ENCODE measurements at places on chromosomes 7 and 10.

DNA sequence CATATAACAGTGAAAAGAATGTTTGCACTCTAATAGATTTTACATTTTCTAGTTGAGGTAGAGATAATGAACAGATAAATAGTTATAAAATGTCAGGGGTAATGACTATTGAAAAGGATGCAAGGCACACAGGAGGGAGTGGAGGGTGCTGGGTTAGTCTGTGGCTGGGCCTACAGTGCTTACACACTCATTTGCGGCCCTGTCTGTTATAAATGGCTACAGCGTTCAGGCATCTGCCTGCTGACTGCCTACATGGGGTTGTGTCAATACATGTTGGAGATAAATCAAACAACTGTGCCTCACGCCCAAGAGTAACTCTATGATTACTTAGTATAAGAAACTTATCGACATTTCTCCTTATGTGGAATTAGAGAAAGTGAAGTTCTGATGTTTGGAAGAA lies 313.3 kb downstream of the ACTR3B start:
- no peak for ATAC-seq

DNA sequence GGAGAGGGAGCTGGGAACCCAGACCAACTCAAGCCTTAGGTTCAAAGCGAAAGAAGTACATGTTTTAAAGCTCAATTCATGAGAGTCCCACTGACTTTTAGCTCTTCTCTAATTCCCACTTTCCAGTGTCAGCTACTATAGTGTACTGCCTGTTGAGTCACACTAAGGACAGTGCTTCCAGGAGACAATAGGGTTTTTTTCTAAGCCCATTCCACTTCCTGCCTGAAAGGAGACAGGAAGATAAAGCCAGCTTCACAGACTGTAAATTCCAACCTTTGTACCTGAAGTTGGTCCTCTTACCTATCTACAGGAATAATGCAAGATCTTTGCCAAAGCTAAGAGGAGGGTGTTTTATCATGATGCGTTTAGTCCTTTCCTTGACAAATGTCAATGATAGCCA lies 4.4 kb downstream of the MSRB2 start:
- no peak for ATAC-seq

DNA sequence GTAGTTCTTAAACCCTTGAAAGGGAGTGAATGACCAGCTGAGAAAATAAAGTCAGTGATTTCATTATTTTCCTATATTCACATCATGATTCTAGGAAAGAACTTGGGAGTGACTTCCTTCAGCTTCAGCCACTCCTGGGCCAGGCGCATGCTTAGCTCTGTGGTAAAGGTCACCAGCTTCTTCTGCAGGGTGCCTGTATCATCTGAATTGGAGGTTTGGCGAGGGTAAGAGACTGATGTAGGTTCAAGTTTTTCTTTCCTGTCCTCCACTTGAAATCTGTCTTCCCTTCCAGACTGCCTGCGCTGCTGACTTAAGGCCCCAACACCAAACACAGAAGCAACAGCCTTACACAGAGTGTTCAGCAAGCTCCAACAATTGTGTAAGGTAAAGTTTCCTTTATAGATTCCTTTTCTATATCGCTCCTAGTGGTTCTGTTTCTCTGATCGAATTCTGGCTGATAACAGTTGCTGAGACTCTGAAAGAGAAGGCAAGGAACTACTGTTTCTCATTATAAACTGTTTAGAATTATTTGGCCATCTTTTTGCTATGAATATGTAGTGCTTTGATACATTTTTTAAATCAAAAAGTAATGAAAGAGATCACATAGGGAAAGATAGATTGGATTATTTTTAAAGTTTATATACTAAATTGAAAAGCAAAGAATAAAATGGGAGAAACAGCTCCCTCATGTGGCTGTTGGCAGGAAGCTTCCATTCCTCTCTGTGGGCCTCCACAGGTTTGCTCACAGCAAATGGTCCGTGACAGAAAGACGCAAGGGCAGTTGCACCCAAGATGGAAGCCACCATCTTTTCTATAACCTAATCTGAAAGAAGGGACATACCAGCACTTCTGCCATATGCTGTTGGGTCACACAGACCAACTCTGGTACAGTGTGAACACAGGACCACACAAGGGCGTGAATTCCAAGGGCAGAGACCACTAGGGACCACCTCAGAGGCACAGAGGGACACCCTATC lies 14.0 kb downstream of the GATAD1 start:
- ATAC-seq, result peak; percentile 57

GRCh38 chr7:40909346-40909980 lies 774.7 kb downstream of the SUGCT start:
- ATAC-seq, result no peak

DNA sequence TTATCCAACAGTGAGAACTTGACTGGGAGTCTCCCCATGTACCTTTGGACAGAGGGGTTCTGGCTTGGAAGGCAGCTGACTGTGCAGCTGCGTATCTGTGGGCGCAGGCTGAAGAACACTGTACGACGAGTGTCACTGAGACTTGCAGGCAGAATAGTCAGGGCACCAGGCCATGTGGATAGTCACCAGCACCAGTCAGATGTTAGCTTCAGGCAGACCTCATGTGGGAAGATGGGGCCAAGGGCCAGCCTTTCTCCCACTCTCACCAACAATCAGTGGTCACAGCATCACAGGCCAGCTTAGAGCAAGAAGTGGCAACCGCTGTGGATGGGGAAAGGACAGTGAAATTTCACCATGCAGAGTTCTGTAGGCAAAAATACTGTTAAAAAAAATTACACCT lies 43.4 kb upstream of the GJD4 start:
- ATAC-seq, result no peak

DNA sequence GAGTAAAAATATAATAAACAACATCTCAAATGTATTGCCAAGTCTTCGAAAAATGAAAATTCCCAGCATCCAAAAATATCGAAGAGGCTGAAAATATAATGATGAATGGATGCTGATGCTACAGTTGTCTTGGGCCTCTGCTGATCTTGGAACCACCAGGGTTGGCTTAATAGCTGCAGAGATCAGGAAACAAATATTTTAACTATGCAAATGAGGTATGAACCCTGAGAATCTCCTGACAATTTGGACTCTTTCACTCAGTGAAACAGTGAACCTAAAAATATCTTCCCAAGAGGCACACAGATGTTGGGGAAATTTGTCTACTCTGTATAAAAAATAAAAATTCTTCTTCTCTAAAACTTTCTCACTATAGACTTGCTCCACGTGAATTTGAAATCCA lies 97.7 kb upstream of the EGFR start:
- ATAC-seq, result no peak

- ATAC-seq, result no peak
These were observed 655.6 kb downstream of the SORCS1 start for GRCh38 chr10:106508950-106509349.

- ATAC-seq, result no peak
These were observed 351.2 kb downstream of the GFRA1 start for GRCh38 chr10:115921795-115922194.

DNA sequence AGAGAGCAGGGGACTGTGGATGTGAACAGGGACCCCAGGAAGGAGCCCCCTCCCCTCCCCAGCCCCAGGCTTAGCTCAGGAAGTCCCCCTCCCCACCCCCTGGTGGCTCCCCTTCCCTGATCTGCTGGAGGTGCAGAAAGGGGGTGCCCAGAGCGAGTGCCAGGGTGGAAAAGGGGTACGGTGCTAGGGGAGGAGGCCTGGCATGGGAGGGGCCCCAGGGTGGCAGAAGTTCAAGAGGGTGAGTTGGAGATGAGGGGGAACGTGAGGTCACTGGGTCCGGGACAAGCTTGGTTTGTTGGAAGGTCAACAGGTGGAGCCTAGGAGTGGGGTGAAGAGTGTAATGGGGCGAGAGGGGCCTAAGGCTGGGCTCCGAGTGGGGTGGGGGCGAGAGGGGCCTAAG lies 21.5 kb upstream of the TBL2 start:
- ATAC-seq, result no peak

DNA sequence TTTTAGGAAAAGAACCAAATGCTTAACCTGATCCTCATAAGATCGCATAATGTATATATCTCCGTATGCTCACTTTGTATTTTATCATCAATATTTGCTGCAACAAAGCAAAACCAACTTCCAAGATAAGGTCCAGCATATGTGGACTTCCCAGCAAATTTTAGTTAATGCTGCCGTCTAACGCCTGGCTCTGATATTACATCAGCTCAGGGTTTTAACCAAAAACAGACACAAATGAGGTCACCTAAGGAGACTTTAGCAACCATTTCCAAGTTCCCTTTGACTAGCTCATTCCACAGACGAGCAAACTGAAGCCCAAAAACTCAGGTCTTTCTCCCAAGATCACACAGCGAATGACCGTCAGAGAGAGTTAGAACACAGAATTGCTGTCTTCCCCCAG lies 59.4 kb upstream of the UCN3 start:
- ATAC-seq, result no peak

- ATAC-seq, result no peak
These were observed 15.0 kb downstream of the C10orf53 start for GRCh38 chr10:49694466-49694865.

DNA sequence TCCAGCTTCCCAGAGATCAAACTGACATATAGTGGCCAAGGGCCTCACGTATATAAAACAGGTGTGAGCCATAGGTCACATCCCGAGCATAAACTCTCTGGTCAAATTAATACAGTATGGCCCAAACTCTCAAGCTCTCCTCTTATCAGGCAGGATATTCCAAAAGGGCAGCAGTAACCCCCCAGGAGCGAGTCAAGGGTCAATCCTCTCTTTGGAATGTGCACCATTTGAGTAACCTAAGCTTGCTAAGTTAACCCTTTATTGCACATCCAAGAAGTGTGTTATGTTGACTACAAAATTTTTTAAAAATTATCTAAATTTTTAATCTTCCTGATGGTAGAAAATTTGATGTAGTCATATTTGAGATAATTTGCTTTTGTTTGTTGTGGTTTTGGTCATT lies 4.5 kb upstream of the TRIM24 start:
- no peak for ATAC-seq

- ATAC-seq, result no peak
These were observed 10.4 kb upstream of the GET4 start for GRCh38 chr7:865921-866320.

DNA sequence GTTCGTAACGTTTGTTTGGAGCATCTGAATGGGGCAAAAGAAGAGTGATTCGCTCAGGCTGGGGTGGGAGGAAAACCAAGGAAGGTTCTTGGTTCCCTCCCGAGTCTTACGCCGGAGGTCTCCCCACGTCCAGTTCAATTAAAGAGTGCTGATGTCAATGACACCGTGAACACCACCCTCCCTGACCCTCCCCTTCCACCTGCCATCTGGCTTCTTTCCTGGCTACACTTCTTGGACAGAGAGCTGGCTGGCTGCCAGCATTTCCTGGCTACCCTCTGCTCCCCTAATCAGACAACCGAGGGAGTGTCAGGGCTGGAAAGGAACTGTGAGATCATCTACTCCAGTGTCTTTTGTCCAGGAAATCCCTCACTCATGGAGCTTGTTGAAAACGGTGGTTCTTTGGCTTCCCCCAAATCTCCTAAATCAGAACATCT lies 24.1 kb upstream of the FFAR4 start:
- ATAC-seq, result no peak

DNA sequence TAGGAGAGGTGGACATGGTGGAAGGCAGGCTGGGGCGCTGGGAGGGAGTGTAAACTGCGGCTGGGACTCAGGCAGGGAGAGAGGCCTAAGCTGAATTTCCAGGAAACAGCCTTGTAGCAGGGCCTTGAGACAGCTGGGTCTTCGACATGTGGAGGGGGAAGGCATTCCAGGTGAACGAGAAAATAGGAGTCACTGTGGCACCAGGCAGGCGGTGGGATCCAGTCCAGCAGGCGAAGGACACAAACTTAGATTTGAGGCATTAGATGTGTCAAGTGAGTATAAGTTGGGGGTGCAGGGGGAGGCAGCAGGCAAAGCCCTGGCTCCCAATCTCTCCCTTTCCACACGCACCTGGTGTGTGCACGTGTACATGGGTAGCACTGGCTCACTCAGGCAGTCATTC lies 105.3 kb downstream of the PTPN20 start:
- ATAC-seq, result no peak

GRCh38 chr10:90746829-90747228 lies 111.0 kb downstream of the HTR7 start:
- ATAC-seq, result no peak

DNA sequence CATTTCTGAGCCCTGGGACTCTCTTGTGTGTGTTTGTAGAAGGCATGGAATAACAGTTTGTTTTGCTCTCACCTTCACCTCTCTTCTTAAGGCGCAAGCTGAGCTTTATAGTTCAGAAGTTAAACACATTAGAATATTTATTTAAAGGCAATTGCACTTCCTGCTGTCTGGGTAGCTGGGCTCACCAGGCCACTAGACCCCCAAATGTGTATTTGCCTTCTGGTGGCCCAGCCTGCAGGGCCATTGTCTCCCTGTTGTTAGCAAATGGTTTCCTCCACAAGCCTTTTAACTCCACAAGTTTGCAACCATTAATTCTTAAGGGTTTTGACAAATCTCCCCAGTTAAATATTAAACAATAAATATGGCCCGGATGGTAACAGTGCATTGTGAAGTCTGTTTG lies 31.1 kb upstream of the NEUROD6 start:
- no peak for ATAC-seq

DNA sequence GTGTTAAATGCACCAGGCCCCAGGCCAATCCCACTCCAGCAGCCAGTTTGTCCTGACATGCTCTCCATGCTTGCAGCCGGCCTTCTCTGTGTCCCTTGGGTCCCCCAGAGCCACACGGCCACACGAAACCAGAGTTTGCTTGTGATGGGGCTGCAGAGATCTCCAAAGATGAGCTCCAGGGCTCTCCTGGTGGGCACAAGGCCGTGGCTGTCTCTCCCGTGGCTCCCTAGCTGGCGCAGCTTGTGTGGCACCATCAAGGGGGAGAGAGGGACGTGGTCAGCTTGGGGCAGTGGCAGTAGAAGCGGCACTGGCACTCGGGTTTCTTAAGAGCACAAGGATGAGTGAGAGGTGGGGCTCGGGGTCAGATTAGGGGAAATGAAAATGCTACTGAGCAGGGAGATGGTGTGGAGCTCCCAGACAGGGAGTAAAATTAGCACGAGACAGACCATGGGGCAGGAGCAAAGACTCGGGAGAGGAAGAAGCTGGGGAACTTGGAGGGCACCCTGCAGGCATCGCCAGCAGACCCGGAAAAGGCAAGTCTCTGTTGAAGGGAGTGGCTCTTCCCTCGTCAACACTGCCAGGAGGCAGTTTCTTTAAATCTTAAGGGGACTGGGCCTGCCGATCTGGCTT lies 572.5 kb upstream of the FOXK1 start:
- ATAC-seq, result no peak

DNA sequence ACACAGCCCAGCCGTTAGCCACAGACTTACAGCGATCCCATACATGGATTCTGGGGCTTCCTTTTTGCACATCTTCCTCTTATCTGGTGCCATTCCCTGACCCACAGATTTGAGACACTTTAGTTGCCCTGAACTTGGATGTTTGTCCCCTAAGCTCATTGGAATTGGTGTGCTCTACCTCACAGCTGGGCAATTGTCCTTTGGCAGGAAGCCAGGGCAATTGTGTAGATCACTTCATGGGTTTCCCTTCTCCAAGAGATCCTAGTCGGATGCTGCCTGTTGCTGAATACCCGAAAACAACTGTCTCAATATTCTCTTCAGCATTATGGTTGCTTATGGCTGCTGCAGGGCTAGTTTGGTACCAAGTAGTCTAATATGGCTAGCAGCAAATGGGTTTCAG lies 470.7 kb upstream of the MKI67 start:
- ATAC-seq, result no peak

Measured in stimulated activated memory B cell treated with anti-CD40 and anti-IgM and Interleukin-4, amounts not matched to agents 10 μg/mL and 1 μg/mL and 100 μg/mL, for 72 hours (primary cell).